ENCODE measurements at places on chromosomes 5 and 9.

DNA sequence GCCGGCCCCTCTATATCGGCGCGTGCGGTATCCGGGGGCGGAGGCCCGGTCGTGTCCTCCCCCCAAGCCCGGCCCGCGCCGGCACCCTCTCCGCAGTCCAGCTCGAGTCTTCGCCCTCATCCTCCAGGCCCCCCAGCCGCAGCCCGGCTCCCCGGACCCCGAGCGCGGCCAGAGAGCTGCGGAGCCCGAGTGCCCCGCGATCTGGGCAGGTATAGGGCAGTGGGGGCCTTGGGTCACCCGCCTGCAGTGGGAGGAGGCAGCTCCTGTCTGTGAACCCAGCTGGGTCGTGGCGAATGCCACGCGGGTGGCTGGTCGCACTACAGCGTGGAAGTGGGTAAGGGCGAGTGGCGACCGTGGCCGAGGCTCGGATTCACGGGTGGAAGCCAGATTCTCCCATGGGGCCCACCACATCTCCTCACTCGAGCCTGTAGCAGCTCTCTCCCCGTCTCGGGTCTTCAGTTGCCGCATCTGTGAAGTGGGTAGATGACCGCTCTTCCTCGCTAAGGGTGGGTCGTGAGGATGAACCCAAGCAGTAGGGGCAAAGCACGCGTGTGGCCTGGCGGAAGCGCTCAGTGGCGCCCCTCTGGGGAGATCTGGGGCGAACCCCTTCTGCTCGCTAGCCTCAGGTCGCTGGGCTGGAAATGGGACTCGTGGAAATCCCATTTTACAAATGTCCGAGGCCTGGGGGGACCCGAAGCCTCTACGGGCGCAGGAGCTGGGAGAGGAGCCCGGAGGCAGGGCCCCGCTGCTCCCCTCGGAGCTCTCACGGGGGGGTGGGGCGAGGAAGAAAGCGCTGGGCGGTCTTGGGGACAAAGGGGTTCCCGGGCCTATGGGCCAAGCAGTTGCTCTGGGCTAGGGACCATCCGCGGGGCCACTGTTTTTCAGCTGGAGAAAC is 1.9 kb downstream of the NR5A1 start:
- no peak for DNase-seq

DNA sequence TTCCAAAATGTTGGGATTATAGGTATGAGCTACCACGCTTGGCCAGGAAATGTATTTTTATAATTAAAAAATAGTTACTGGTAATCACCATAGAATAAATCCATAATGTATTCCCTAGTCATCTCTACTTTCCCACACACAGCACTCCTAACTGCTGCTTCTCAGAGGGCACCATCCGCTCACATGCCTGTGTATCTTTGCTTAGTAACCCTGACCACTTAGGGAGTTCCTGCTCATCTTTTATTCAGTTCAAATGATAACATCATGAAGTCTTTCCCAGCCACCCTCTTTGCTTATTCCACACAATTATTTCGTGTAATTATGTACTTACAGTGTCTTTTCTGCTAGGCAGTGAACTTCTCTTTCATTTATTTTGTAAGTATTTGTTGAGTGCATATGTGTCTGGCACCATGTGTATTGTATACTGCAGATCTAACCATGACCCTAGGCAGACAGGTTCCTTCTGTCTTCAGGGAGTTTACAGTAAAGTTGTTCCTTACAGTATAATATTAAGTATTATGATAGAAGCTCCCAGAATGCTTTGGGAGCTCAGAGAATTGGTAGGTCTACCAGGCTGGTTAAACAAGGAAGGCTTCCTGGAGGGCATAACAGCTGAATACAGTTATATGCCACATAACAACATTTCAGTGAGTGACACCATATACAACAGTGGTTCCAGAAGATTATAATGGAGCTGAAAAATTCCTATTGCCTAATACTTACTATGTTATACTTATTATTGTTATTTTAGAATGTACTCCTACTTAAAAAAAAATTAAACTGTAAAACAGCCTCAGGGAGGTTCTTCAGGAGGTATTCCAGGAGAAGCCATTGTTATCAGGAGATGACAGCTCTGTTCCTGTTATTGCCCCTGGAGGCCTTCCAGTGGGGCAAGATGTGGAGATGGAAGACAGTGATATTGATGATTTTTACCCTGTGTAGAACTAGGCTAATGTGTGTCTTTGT is 39.2 kb downstream of the DCAF10 start:
- no peak for DNase-seq

DNA sequence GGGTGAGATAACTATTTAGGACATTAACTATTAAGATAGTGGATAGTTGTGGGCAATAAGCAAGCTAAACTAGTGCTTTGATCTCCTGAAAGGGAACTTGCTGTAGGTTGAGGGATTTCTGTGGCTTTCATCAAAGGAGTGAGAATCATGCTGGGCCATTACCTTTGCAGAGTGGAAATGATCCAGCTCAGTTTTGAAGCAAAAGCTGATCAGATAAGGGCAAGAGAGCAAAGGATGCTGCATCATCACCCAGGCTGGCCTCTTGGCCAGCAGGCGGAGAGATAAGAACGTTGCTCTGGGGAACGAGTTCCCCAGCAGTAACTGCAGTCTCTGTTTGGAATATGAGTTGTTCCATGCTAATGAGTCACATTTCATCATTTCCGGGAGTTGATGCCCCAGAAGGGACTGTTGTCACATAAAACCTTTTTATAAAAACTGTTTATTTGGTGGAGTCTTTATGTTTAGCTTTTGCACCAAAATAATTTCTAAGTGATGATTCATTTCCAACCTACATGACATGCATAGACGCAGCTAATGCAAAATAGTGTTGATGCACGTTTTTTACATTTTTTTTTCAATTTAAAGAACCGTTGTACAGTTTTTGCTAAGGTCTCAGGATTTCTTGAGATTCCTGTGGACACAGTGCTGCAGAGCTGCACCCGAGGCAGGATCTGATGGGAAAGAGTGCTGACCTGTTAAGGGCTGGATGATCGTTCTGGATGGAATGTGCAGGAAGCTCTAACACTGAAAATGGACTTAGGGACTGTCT is 99.3 kb downstream of the ACTBL2 start:
- DNase-seq, result no peak

- DNase-seq, result peak; percentile 27
These were observed 11.4 kb downstream of the MTAP start for GRCh38 chr9:21813575-21814473.

- DNase-seq, result no peak
These were observed 67.4 kb downstream of the UNC13B start for GRCh38 chr9:35229066-35229778.

GRCh38 chr5:105735704-105736103 is 1935.0 kb downstream of the EFNA5 start:
- no peak for DNase-seq

DNA sequence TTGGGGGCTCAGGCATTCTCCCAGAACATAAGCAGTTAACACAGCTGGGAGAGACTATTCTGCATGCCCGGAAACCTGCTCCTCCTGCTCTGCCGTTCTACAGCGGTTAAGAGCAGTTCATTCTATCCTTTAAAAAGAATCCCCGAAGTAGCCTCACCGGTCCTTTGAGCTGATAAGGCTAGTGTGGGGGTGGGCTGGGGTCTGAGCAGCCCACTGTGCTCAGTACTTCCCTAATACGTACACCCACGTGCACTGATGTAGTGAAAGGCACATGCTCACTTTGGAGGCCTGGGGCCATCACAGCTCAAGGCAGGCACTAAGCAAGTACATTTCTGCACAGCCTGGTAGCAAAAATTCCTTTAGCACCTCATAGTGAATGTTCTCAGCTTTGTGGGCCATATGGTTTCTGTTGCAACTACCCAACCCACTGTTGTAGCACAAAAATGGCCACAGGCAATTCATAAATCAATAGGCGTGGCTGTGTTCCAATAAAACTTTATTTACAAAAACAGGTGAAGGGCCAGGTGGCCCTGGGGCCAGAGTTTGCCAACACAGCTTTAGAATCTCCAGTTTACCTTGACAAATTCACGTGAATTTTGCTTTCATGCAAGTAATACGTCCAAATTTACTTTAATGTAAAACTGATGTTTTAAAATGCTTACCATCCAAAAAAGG is 136.4 kb downstream of the ZNF354C start:
- DNase-seq, result no peak

DNA sequence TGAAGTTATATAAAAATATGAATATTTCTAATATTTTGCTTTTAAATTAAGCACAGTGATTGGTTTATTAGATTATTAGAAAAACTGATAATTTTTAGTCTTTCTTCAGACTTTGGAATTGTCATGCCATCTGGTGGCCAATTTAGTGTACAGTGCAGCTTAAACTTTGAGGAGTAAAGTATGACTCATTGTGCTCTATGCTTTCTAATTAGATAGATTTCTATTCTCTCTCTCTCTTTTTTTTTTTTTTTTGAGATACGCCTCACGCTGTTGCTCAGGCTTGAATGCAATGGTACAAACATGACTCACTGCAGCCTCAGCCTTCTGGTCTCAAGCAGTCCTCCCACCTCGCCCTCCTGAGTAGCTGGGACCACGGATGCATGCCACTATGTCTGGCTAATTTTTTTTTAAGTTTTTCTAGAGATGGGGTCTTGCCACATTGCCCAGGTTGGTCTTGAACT is 42.1 kb upstream of the GPR21 start:
- peak; percentile 7 for DNase-seq

GRCh38 chr5:154575546-154576428 is 97.8 kb upstream of the HAND1 start:
- no peak for DNase-seq

DNA sequence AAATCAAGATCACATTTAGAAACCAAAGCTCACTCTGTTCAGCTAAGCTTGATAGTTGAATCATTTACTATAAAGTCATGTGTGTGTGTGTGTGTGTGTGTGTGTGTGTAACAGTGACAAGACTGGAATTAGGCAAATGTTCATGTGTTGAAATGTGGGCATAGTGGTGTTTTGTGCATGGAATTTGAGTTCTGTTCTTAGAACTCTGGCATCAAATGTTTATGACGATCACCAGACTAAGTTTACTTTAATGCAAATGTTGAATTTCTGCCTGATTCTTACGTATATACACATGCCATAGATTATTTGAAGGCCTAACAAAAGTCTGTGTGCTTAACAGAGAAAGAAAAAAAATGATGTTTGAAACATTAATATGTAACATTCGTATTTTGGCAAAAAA is 72.8 kb upstream of the COL5A1 start:
- no peak for DNase-seq
